Ureter (tissue), 1 donor: ENCODE measurements at places on chromosomes 12 and 14.

DNA sequence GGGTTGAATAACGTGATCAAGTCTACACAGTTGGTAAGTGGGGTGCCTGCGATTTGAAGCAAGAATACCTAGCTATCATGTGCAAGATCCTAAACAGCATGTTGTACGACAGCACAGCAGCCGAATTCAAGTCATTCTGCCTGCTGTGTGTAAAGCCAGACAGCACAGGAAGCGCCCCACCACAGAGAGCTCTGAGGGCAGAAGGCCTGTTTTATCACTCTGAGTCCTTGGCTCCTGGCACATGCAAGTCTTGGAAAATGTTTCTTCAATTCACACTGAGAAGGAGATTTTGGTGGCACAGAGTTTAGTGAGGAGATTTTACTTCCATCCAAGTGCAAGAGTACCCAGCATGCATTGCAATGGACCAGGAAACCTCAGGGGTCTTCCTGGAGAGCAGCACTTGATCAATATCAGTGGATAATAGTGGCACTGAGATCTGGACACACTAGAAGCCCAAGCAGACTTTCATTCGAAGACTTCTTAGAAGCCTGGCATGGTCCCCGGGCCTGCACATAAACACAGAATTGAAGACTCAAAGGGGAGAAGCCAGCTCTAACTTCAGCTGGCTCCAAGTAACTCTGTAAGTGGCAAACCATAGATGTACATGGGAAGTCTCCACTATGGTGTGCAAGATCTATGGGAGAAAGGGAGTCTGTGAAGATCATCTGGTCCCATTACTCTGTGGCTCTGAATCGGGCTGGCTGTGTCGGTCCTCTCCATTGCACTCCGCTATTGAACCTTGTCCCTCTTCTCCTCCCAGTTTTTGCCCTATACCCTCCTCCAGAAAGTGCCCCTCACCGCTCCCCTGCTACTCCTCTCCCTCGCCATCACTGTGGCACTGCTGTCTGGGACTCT lies 1.5 kb upstream of the KRT1 start:
- DNase-seq: no peak

- DNase-seq: no peak
Measured at GRCh38 chr12:122891661-122892525, 4.0 kb downstream of the VPS37B start.

DNA sequence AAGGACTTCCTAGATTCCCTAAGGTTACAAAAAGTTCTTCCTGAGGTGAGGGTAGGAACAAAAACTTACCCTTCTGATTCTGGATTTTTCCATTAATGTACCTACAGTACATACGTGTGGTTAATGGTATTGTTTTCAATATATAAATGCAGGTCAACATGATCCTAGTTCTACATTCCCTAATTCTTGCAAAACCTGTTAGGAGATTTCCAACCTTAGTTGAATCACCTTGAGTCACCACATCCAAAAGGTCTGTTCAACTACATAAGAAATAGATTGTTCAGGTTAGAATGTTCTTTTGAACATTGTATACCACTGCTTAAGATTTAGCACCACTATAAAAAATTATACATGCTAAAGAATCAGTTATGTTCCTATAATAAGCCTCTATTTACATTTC lies 118.9 kb downstream of the GARIN6 start:
- DNase-seq: no peak

GRCh38 chr12:75892731-75893408 lies 138.7 kb downstream of the PHLDA1 start:
- DNase-seq: no peak

DNA sequence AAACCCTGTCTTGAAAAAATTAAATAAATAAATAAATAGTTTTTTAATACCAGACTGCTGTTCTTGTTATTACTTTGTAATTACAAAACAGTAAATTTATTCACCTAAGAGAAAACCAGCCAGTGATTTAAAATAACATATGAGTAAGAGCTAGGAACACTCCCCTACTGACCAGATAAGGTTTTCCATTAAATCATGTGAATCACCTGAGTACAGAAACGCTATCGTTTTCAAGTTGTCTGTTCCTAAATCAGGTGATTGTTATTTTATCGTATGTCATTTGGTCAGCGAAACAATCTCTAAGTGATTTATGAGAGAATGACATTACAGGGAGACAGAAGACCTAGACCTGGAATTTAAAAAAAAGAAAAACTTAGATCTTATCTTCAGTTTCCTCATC lies 47.3 kb downstream of the RPS29 start:
- no peak for DNase-seq

DNA sequence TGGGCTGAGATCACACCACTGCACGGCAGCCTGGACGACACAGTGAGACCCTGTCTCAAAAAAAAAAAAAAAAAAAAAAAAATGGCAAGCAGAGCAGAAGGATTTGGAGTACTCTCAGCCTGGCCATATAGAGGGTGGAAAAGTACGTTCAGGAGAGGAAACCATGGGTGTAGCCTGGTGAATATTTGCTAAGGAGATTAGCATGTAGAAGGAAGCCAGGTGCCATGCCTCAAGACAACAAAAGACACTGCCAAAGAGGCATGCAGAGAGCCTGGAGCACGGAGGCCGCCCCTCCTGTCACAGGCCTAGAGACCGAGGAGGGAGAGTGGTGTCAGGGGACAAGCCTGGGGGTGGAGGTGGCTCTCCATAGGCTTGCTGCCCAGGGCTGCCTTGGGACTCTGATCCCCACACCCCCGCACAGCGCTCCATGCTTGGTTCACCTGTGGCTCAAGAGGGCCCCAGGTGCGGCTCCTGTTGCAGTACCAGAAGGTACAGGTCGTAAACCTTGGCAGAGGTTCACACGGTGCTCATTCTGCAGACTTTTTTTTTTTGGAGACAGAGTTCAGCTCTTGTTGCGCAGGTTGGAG lies 27.9 kb upstream of the DEGS2 start:
- DNase-seq: no peak

GRCh38 chr12:111428081-111428727 lies 22.5 kb downstream of the SH2B3 start:
- DNase-seq: no peak

DNA sequence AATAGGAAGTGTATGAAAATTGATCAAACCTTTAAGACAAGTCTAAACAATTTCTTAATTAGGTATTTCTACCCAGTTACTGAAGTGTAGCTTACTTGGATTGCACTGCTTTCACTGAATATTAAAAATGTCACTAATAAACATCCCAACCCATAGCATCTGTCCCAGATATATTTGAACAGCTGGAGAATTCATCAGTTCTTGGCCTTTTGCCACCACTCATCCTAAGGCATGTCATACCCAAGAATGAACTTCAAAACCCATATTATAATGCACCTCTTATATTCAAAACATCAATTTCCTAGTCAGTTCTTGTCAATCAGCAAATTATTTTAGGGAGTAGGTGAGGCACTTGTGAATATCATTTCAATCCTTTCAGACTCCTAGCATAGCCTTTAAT lies 392.3 kb downstream of the PAWR start:
- DNase-seq: no peak
